ENCODE measurements at places on chromosomes 1 and 21.

- DNase-seq: no peak
Measured at GRCh38 chr1:163864207-163864606, 542.5 kb downstream of the NUF2 start.

DNA sequence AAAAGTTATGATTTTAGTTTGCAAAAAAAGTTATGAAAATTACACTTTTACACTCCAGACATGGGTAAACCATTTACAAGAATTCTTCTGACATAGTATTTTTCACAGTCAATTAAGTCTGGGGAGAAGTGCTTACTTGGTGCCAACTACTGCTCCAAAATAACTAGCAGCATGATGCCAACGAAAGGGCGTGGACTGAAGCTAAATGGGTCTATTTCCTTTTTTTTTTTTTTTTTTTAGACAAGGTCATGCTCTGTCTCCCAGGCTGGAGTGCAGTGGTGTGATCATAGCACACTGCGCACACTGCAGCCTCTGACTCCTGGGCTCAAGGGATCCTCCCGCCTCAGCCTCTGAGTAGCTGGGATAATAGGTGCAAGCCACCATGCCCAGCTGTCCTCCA, 43.2 kb downstream of the FMO4 start:
- no peak for DNase-seq

GRCh38 chr1:216604771-216605170, 118.5 kb downstream of the ESRRG start:
- DNase-seq: peak; percentile 52

GRCh38 chr1:247576514-247576913, 11.6 kb upstream of the OR2G2 start:
- DNase-seq: no peak

DNA sequence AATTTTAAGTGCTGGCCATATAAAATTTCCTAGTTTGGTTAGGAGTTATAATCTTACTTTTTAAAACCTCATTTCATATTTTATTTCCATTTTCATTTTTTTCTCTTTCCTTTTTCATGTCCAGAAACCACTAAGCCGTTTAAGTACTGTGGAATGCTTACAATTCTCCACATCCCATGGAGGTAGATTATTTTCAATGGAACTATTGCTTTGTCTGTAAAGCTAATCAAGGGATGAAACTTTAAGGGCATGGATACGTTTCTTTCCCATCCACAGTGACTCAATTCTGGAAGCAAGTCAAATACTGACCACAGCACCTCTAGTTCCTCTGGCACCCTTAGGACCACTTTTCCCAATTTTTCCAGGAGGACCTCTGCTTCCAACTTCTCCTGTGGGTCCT, 139.1 kb upstream of the ZNHIT6 start:
- no peak for DNase-seq

DNA sequence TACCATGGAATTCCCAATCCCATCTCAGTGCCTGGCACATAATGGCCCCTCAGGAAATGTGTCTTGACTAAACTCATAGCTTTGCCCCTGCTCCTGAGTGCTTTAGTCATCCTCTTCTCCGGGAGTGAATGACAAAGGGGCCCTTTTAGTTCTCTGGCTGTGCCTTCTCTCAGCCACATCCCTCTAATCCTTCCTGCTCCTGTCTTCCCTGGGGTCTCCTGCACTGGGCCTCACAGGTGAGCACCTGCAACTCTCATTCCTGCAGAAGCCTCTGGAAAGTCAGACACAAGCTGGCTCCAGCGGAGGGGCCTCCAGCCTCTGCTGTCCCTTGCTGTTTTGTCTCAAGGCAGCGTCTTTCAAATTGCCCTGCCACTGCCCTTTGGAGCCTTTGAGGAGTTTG, 14.0 kb upstream of the ETV3L start:
- no peak for DNase-seq

DNA sequence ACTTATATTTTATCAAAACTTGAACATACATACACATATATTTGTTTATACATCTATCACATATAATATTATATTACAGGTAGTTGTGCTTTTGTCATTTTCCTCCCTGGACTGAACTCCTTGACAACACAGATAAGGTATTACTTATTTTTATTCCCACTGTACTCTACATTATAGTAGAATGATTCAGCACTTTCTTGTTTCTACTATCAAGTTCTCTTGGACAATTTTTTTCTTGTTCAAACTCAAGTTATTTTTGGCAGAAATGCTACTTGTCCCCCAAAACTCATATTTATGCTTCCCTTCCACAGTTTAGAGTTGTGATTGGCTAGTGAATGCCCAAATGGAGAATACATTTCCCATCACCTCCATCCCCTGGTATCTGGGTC, 10.8 kb upstream of the PTPRC start:
- DNase-seq: no peak

DNA sequence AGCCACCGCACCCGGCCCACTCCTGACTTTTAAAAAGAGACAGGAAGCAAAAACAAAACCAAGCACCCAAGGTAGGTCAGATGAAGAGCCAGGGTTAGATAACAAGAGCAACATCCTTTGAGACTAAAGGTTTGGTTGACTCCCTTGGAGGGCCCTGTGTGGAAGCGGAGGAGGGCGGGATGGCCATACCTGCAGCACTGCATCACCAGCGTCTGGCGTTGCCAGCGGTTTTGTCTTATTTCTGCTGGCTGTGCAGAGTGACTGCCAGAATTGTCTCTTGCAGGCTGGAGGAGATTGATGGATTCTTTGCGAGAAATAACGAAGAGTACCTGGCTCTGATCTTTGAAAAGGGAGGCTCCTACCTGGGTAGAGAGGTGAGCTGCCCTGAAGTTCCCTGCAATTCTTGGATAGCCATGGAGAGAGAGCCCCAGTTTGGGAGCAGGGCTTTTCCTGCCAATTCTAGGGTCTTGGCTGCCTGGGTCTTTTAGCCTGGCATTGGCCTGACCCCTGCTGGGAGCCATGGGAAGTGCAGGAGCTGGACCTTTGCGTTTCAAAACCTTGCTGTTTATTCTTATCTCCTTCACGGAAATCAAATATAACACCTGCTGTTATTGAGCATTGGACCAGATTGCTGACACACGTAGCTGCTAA, 24.0 kb downstream of the QSOX1 start:
- no peak for DNase-seq

- peak; percentile 98 for DNase-seq
Measured at GRCh38 chr1:203252678-203253077, 23.2 kb upstream of the CHIT1 start.

- no peak for DNase-seq
Measured at GRCh38 chr1:231337043-231337471, 595 bp downstream of the EXOC8 start.

DNA sequence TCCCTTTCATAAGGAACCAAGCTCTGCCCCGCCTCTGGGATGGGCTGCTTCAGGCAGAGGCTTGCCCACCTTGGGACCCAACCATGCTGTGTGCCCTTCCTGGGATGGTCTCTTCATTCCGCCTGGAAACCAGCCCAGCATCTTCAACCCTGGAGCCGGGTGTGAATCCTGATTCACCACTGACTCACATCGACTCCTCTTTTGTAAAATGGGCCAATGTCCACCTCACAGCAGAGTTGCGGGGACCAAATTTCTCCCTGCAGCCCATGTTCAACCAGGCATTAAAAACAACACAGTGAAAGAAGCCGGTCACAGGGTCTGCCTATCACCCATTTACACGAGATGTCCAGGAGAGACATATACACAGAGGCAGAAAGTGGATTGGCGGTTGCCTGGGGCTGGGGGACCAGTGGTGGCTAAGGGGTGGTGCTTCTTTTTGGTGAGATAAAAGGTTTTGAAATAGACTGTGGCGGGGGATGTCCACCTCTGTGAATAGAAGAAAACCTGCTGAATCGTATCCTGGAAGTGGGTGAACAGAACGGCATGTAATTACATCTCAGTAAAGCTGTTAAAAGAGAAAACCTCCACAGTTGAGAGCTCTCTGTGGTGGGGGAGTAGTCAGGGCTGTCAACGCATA, 6.9 kb upstream of the GPR153 start:
- DNase-seq: no peak

DNA sequence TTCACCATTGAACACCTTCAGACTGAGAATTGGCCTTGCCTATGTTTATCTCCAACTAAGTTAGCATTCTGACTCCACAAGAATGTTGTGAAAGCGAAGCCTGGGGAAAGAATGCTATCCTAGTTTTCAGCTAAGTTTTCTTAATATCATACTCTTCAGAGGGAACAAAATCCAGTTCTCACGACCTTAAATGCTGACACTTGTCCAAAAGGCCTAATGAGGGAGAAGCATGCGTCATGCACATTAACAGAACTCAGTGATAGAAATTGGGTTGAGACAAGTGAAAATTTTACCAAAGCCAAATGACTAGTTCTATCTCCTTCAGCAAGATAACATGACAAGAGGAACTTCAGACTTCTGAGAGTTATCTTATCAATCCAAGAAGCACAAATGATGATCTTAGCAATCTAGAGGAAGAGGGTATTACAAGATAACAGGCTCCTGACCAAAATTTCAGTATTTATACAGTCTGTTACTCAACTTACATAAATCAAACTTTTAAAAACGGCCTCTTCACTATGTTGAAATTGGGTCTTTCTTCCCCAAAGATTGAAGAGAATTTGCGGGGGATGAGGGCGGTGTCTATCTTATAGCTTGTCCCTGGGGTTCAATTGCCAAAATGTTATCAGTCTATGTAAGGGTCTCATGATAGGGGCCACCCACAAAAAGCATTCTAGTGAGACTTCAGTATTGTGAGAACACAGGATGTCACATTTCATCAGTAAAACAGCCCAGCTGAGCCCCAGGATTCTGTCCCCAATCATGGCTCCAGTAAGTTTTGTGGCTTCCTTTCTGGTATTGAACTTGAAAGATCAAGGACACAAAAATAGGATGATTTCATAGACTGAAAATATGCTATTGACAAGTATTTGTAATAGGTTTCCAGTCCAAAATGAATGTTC, 26.5 kb upstream of the SLC45A3 start:
- DNase-seq: no peak

GRCh38 chr1:18041102-18041501, 66.5 kb upstream of the IGSF21 start:
- no peak for DNase-seq
